ENCODE measurements at places on chromosomes 3 and 15.
A peak's percentile ranks its signal among the peaks of the same experiment; 100 is the strongest.

DNA sequence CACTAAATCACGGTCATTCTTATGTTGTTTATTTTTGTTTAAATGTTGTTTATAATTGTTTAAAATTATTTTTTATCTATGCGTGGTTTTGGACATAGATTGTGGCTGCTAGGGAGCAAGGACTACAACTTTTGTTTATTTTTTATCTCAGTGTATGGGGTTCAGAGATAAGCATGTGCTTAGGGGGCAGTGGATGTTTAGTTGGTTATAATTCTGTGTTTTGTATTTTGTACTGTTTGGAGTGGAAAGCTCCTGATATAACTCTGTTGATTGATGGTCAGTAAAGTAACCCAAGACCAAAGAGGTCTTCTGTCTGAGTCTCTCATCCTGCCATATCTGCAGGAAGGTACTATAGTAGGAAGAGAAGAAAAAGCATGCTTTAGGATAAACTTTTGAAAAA is 36.5 kb upstream of the NPHP3 start:
- no peak for DNase-seq

GRCh38 chr15:95176794-95177577 is 945.6 kb downstream of the MCTP2 start:
- no peak for DNase-seq

DNA sequence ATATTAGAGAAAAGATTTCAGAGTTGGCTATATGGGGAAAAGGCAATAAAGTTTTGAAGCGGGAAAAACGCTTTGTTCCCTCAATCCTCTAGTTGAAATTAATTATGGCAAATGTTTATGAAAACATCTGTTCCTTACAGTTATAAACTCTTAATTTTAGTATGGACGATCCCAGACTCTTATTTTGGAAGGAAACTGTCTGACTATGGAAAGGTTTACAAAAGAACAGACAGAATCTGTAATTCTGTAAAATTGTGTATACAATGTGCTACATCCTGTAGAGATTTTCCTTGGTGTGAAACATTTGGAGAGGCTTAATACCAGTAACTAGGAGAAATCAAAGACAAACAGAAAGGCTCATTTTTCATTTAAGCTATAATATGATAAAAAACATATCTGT is 311.8 kb downstream of the TBC1D5 start:
- DNase-seq = no peak

DNA sequence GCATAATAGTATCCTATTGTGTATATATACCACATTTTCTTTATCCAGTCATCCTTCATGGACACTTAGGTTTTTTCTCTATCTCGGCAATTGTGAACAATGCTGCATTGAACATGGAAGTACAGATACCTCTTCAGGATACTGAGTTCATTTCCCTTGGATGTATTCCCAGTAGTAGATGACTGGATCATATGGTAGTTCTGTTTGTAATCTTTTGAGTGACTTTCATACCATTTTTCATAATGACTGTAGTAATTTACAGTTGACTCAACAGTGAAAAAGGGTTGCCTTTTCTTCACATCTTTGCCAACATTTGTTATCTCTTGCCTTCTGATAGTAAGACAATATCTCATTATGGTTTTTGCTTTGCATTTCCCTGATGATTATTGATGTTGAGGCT is 21.8 kb downstream of the MYH15 start:
- no peak for DNase-seq

- DNase-seq = peak; percentile 66
Measured at GRCh38 chr15:82146990-82147461, 101.2 kb upstream of the MEX3B start.

DNA sequence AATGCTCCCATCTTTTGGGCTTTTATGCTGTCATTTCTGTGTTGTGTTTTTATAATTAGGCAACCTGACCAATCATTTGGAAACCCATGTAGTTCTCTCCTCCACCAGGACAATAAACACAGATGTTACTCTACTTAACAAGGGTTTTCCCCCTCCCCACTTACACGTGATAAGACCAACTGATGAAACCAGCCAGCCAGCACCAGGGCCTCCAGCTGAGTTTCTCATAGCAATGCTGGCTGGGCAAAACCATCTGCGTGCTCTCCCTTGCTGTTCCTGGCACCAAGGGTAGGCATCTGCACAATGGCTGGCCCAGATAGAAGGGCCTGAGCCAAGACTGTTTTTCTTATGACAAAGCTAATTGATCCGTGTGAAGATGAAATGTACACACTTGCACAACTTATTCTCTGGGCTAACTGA is 310.4 kb downstream of the PLCL2 start:
- DNase-seq = no peak

DNA sequence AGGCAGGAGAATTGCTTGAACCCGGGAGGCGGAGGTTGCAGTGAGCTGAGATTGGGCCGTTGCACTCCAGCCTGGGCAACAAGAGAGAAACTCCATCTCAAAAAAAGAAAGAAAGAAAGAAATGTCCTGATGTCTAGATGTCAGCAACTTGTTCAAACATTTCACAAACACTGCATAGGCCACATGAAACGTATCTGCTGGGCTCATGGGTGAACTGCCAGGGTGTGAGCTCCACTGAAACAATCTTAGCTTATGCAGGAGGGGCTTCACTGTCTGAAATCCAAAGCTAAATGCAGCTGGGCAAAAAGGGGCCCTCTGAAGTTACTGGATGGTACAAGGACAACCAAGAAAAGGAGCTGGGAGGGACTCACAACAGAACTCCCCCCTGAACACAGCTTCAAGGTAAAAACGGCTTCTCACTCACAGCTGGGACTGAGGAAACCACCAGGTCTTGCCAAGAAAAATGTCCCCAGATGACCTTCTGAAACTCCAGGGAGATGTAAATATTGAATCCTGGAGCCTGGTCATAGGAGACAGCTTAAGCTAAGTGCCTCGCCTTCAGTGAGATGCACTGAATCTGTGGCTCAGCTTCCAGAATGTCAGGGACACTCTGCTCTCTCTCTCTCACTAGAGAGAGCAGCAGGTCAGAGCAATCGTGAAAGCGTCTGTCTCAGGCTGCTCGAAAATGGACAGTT is 31.9 kb downstream of the SEC61A1 start:
- DNase-seq = no peak

DNA sequence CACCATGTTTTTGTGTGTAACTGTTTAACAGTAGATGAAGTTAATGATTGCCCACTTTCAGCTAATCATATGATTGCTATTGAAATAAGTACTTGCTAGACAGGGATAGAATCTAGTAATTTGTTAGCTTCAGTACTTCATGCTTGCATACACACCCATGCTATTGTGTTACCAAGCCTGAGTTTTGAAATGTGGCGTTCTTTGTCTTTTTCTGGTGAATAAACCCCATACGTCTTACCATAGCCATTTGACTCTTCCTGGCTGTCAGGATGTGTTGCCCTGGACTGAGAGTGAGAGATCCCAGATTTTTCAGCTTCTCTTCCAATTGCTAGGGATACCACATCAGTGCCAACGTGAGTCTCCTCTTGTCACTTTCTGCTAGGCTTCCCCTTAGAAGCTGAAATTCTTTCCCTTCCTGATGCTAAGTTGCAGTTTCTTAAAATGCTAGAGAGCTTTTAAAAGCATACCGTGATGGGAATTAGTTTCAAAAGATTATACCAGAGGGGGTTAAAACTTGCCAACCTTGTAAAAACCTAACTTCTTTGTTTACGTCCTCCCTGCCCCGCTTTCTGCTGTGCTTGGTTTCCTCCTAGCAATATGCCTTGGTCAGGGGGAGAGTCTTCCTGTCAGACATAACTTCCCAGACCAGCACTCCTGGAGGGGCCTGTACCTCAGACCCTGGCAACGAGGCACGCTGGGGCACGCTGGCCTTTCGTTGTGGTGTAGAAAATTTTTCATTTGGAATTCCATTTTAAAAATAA is 62.9 kb upstream of the ULK4 start:
- DNase-seq = no peak

DNA sequence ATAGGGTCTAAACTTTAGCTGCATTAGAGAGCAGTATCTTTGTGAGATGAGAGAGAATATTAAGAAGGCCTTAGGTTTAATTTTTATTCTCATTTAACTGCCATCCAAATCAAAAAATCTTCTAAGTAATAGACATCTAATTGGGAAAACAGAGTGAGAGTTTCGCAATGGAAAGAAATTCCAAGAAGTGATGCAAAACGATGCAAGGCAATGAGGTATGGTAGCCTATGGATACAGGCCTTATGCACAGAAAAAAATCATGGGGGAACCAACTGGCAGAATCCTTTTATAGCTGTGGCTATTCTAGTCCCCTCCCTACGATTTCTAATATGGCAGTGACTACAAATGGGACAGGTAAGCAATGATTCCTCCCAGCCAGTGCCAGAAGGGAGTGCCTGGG is 225.9 kb downstream of the GREM1 start:
- no peak for DNase-seq

- no peak for DNase-seq
Measured at GRCh38 chr15:99120050-99120777, 15.3 kb downstream of the SYNM start.

GRCh38 chr15:40684381-40684780 is 10.6 kb upstream of the RAD51 start:
- DNase-seq = no peak

GRCh38 chr3:77189258-77189657 is 149.4 kb downstream of the ROBO2 start:
- no peak for DNase-seq

DNA sequence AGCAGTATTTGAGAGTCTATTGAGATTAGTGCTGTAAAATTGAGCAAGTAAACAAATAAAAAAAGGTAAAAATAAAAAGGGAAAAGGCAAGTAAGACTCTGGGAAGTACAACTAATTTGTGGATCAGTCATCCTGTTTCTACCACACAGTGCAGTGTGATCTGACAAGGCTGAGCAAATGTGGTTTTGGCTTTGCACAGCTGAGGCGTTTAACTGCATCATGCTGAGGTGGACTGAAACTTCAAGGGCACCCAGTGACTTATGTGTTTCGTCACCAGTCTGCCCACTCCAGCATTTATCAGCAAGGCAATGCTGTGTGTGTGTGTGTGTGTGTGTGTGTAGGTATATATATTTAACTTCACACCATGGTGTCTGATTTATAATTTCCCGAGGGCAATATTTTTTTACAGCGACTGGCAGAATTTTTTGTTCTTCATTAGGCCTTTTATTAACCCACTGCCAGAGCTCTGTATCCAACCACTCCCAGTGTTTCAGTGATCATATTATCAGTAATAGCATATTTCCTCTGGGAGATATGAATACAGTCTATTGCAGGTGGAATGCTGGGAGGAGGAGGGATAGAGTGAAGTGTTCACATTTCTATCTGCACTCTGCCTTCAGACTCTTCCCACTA is 131.5 kb upstream of the SATB1 start:
- DNase-seq = no peak

GRCh38 chr15:43762824-43763223 is 13.9 kb downstream of the ELL3 start:
- DNase-seq = peak; percentile 19

- no peak for DNase-seq
Measured at GRCh38 chr3:11587766-11588165, 55.9 kb downstream of the VGLL4 start.

GRCh38 chr3:136152176-136152843 is 43.8 kb downstream of the MSL2 start:
- no peak for DNase-seq

DNA sequence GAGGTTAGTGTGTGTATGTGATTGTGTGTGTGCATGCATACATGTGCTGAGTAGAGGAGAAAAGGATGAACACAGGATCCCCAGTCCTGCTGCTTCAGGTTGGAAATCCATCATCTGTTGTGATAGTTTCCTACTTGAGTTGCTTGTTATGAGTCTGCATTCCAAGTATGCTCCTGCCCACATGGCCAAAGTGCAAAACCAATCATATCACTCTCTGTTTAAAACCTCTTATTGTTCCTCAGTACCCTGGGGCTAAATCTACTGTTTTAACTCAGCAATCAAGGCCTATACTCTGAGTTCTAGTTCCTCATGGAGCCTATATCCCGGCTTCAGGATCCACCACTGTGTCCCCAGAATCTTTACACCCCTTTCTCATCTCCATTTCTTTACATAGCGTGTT is 139.9 kb upstream of the TLE3 start:
- DNase-seq = no peak

GRCh38 chr15:99613887-99614647 is 48.3 kb downstream of the MEF2A start:
- peak; percentile 15 for DNase-seq

DNA sequence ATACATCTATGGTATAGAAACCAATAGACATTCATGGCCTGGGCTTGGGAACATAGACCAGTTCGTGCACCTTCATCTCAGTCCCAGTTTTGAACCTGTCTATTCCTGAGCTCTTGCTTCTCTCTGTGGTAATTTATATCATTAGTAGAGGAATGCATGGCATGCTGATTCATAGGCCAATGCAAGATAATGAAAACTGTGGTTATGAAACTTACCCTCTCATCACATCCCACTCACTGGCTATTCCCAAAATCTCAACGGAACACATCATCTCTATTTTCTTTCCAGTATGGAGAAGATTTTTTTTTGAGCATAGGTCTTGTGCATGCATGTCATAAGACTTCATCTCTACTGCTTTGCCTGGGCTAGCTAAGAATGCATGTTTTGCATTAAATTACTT is 18.7 kb upstream of the P2RY12 start:
- peak; percentile 56 for DNase-seq

GRCh38 chr3:20160230-20160629 is 25.8 kb downstream of the SGO1 start:
- DNase-seq = no peak

DNA sequence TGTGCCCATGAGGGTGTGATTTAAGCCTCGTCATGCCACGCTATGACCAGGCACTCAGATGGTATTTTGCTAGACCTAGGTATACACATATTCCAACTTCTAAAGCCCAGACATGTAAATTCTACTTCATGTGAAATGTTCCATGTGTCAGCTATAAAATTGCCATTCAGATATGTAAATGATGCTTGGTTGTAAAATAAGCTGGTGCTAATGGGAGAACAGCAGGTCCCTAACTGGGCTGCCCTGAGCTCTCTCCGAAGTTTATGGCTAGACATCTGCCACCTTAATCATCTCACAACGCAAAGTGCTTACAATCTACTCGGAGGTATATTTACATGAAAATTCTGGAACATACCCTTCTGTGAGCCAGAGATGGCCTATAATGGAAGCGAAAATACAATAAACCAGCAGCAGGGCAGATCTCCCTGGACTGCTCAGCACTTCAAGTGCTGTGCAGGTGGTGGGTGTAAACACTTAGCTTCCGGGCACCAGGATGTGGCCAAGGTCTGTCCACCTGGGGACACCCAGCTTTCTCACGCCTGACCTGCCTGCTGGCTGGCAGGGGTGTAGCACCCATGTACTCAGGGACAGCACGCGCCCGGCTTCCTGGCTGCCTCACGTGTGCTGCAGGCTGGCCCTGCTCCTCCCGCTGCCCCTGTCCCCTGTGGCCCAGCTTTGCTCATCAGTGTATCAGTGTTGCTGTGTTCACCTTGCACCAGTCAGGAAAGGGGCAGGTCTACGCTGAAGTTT is 82.0 kb downstream of the CHDH start:
- no peak for DNase-seq

DNA sequence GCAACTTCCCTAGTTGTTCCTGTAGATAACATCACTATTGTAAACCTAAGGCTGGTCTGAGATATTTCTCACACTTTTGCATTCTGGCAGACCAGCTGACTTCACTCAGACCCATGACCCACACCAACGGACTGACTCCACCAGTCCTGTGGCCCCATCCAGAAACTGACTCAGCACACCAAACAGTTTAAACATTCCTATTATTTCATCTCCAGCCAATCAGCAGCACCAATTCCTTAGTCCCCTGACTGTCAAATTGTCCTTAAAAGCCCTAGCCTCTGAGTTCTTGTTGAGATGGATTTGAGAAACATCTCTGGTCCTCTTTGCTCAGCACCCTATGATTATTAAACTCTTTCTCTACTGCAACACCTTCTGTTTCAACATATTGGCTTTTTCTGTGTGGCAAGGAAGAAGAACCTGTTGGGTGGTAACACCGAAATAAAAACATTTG is 12.2 kb upstream of the IDH2 start:
- DNase-seq = no peak

GRCh38 chr3:134536781-134537180 is 50.9 kb downstream of the CEP63 start:
- DNase-seq = no peak

All from GM04504 (cell line).